ENCODE measurements at places on chromosomes 11 and 22.

GRCh38 chr22:28734393-28734792 is 7.2 kb downstream of the CHEK2 start:
- H3K27ac ChIP-seq, result no peak overlapping the region
- H3K27me3 ChIP-seq, result no peaks in the 10 kb centered on the region
- DNase-seq, result no peak
- no peak overlapping the region for H3K4me3 ChIP-seq
- no peaks in the 10 kb centered on the region for H3K36me3 ChIP-seq

- H3K4me1 ChIP-seq, result peaks cover 4% of the 10 kb centered on the region
- H3K27ac ChIP-seq, result no peak overlapping the region
- no peak for DNase-seq
- H3K27me3 ChIP-seq, result no peaks in the 10 kb centered on the region
- H3K36me3 ChIP-seq, result no peaks in the 10 kb centered on the region
- no peak overlapping the region for H3K4me3 ChIP-seq
These were observed 23.1 kb downstream of the FADD start for GRCh38 chr11:70226183-70226582.

DNA sequence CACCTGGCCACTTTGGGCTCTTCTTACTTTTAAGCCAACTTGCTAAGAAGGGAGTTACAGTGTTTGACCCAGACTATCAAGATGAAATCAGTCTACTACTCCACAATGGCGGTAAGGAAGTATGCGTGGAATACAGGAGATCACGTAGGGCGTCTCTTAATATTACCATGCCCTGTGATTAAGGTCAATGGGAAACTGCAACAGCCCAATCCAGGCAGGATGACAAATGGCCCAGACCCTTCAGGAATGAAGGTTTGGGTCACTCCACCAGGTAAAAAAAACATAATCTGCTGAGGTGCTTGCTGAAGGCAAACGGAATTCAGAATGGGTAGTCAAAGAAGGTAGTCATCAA is 1.0 kb upstream of the YPEL4 start:
- peaks cover 3% of the 10 kb centered on the region for H3K27me3 ChIP-seq
- no peak overlapping the region for H3K27ac ChIP-seq
- no peak overlapping the region for H3K4me3 ChIP-seq

DNA sequence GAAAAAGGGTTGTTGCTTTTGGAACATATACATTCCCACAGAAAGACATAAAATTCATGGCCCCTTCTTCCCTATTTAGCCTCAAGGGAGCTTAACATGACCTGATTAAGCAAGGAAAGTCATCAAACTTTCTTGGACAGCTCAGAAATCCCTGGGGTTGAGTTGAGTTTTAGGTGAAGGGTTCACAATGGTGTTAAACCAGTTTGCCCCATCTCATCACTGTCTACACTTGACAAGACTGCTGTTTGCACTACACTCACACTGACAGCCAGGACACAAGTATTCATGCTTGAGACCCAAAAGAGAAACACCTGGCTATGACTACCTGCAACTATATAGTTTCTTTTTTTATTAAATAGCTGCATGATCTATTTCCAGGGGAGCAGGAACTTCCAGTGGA is 209.8 kb upstream of the TMEM45B start:
- no peak overlapping the region for H3K4me3 ChIP-seq
- DNase-seq, result no peak
- no peaks in the 10 kb centered on the region for H3K36me3 ChIP-seq
- H3K27me3 ChIP-seq, result no peaks in the 10 kb centered on the region

GRCh38 chr11:130771708-130772107 is 144.6 kb downstream of the SNX19 start:
- no peaks in the 10 kb centered on the region for H3K27me3 ChIP-seq
- H3K27ac ChIP-seq, result no peak overlapping the region
- no peak overlapping the region for H3K4me3 ChIP-seq

DNA sequence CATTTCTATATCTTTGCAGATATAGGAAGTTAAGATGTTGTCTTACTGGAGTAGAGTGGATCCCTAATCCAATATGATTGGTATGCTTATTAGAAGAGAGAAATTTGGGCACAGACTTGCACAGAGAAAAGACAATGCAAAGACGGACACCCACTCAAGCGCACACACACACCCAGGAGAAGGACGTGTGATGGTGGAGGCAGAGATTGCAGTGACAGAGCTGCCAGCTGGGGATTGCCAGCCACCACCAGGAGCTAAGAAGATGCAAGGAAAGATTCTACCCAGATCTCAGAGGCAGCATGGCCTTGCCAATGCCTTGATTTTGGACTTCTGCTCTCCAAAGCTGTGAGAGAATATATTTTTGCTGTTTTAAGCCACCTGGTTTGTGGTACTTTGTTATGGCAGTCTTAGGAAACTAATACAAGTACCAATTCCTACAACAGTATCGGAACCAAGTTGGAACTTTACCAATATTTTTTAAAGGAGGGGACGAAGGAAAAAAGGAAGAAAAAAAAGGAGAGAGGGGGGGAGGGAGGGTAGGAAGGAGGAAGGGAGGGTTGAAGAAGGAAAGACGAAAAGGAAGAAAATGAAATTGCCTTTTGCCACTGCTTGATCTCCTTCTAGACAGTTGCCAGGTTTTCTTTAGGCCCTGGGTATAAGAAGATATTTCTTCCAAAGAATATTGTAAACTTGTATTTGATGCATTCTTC is 334.0 kb downstream of the BUD13 start:
- no peaks in the 10 kb centered on the region for H3K4me1 ChIP-seq
- H3K27ac ChIP-seq, result no peak overlapping the region
- H3K36me3 ChIP-seq, result no peaks in the 10 kb centered on the region
- no peak for DNase-seq
- H3K4me3 ChIP-seq, result no peak overlapping the region

DNA sequence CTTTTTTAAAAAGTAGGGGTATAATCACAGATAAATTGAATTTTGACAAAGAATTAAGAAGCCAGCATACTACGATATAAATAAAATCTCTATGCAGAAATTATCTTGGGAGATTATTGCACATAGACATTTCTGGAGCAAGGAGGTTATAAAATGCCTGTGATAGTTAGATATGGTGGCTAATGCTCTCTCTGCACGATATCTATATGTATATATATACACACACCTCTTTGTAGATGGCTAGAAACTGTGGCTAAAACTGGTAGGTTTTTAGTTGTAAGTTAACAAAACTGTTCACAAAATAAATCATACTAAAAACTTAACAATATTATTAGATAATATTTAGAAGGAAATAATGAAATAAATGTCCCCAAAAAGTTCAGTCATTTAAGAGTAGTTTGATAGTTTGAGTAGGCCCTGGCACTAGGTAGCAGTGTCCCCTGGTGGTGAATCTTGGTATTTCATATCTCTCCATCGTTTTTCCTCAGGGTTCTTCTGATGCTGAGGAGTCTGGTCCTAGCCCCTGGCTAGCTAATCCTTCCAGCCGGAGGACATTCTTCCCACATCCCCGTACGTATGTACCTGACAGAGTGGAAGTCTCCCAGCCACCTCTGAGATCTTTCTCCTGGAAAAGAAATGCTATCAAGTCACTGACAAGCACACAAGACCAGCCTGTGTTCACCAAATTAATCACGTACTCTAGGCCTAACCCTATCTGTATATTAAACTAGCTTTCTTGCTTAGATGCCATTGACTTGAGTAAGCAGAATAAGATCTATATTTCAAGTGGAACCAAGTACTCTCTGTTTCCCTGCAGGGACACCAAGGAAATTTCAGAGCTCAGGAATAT is 32.2 kb downstream of the ART5 start:
- H3K27me3 ChIP-seq, result no peaks in the 10 kb centered on the region
- no peak overlapping the region for H3K4me3 ChIP-seq
- no peaks in the 10 kb centered on the region for H3K36me3 ChIP-seq
- H3K27ac ChIP-seq, result no peak overlapping the region
- DNase-seq, result no peak

GRCh38 chr11:110184456-110184855 is 91.3 kb downstream of the ZC3H12C start:
- no peak overlapping the region for H3K27ac ChIP-seq
- DNase-seq, result no peak
- no peaks in the 10 kb centered on the region for H3K36me3 ChIP-seq
- no peaks in the 10 kb centered on the region for H3K27me3 ChIP-seq
- H3K4me3 ChIP-seq, result no peak overlapping the region
- H3K4me1 ChIP-seq, result no peaks in the 10 kb centered on the region

- no peaks in the 10 kb centered on the region for H3K36me3 ChIP-seq
- no peaks in the 10 kb centered on the region for H3K27me3 ChIP-seq
- H3K4me1 ChIP-seq, result no peaks in the 10 kb centered on the region
These were observed 1437.8 kb downstream of the BRD1 start for GRCh38 chr22:48389916-48390315.

DNA sequence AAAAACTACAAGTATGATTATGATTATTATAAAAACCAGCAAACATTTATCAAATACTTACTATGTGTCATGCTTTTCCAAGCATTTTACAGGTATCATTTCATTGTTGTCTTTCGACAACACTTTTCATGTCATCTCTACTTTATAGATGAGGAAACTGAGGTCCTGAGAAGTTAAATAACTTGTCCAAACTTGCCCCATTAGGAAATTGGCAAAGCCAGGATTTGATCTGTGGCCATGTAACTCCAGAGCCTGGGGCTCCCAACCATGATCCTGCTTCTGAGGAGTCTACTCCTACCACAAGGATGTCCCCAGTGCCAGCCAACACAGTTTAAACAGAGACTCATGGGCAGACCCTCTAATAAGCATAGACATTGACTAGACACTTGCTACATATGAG is 15.2 kb downstream of the EHF start:
- no peaks in the 10 kb centered on the region for H3K27me3 ChIP-seq
- H3K4me1 ChIP-seq, result peaks cover 50% of the 10 kb centered on the region
- no peak overlapping the region for H3K27ac ChIP-seq
- no peak overlapping the region for H3K4me3 ChIP-seq
- DNase-seq, result no peak

- H3K27me3 ChIP-seq, result no peaks in the 10 kb centered on the region
- H3K36me3 ChIP-seq, result no peaks in the 10 kb centered on the region
- peaks cover 2% of the 10 kb centered on the region for H3K4me1 ChIP-seq
- H3K4me3 ChIP-seq, result no peak overlapping the region
- DNase-seq, result no peak
These were observed 5.1 kb upstream of the TALDO1 start for GRCh38 chr11:742156-742546.

GRCh38 chr11:15967966-15968365 is 388.4 kb downstream of the SOX6 start:
- H3K27ac ChIP-seq, result peak overlapping the region; percentile 6
- DNase-seq, result no peak
- no peak overlapping the region for H3K4me3 ChIP-seq
- no peaks in the 10 kb centered on the region for H3K36me3 ChIP-seq

DNA sequence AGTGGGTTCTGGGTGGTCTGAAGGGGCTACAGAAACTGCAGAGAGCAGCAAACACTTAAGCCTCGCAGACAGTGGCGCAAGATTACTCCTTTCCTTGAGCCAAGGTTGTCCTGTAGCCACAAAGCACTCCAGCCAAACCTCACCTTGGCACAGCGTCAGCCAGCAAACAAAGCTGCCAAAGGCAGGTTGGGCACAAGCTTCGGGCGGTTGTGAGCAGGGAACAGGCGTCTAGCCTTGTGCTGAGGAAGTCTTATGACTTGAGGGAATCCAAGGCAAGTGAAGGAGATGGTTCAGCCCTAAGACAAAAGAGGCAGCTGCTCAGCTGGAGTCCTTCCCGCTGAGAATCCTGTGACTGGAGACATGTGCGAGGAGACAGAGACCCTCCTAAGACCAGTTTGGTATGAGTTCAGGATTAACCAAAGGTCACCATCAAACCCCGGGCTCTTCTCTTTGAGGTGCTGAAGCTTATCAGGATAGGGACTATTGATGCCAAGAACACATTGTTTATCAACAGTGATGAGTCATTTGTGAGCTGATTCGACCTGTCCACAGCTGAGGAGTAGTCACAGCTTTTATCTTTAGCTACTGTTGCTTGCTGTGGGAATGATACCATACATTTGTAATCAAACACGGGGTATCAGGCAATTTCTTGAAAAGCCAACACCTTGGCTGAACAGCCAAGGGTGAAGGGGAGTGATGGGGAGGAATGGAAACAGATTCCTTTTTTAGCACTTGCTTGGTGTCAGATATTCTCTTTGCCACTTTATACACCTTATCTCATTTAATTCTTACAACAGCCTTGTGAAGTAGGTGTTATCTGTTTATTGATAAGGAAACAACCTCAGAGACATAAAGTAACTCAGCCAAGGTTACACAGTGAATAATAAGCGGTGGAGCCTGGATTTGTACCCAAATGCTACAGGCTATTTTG is 4.6 kb downstream of the ADM start:
- H3K27ac ChIP-seq, result peak overlapping the region; percentile 77
- no peaks in the 10 kb centered on the region for H3K36me3 ChIP-seq
- peaks cover 40% of the 10 kb centered on the region for H3K4me1 ChIP-seq
- DNase-seq, result no peak
- H3K4me3 ChIP-seq, result no peak overlapping the region
- H3K27me3 ChIP-seq, result no peaks in the 10 kb centered on the region

DNA sequence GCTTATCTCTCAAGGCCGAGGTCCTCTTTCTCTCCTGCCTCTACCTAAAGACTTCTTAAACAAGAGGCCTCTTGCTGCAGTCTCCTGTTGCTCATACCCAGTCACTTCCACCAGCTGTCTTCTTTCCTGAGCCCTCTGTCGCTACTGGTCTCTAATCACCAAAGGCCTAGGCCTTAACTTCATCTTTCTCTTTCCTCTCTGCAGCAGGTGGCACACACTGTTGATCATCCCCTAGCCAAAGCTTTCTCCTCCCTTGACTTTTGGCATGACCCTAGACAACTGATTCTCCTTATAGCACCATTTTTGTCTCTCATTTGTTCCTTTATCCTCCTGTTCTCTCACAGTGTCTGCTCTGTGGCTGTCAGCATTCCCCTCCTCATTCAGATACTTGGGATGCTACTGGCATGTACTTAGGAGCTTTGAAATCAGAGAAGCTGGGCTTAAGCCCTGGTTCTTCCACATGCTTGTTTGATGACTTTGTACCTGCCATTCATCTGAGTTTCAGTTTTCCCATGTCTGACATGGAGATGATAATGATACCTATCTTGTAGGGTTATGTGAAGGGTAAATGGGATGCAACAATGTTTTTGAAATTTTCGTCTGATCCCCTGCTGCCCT is 22.4 kb downstream of the ENDOD1 start:
- H3K4me3 ChIP-seq, result no peak overlapping the region
- DNase-seq, result no peak
- H3K27ac ChIP-seq, result no peak overlapping the region
- no peaks in the 10 kb centered on the region for H3K27me3 ChIP-seq
- no peaks in the 10 kb centered on the region for H3K36me3 ChIP-seq

- H3K27ac ChIP-seq, result no peak overlapping the region
- no peak for DNase-seq
- no peaks in the 10 kb centered on the region for H3K4me1 ChIP-seq
- H3K4me3 ChIP-seq, result no peak overlapping the region
- no peaks in the 10 kb centered on the region for H3K36me3 ChIP-seq
- H3K27me3 ChIP-seq, result no peaks in the 10 kb centered on the region
These were observed 58.2 kb upstream of the LMO1 start for GRCh38 chr11:8321876-8322275.

GRCh38 chr11:85052636-85053035 is 574.5 kb downstream of the DLG2 start:
- DNase-seq, result no peak
- H3K4me1 ChIP-seq, result no peaks in the 10 kb centered on the region
- no peaks in the 10 kb centered on the region for H3K36me3 ChIP-seq
- no peak overlapping the region for H3K27ac ChIP-seq

GRCh38 chr22:31829505-31829904 is 75.7 kb downstream of the DEPDC5 start:
- peak overlapping the region; percentile 62 for H3K27ac ChIP-seq
- H3K4me1 ChIP-seq, result peaks cover 29% of the 10 kb centered on the region
- no peak overlapping the region for H3K4me3 ChIP-seq
- no peak for DNase-seq
- H3K27me3 ChIP-seq, result no peaks in the 10 kb centered on the region

Measured in liver (tissue), 10 donors.